Left cardiac atrium (tissue), 4 donors: ENCODE measurements at places on chromosomes 3 and 15. TPM values are rescaled to one million over a fixed set of nuclear protein-coding genes. Genes with fewer than 3 reads are reported as not detected.

- DNase-seq: no peak
Measured at GRCh38 chr3:123818921-123819429, 65.2 kb downstream of the MYLK start.

DNA sequence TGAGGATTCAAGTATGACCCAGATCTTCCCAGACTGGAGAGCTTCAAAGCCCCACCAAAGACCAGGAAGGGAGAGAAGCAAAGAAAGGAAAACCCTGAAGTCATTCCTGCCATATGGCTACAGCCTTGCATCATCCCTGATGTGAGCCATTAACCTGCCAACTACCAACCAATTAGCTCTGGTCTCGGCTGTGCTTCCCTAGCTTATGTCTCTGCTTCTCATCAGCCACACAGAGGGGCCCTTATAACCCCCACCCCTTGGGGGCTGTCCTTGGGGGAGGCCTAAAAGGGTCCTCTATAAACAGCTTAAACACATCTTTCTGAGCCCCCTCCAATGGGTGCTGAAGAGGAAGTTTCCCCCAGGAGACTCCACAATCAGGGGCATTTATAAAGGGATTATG, 52.8 kb downstream of the NOX5 start:
- no peak for DNase-seq

- DNase-seq: no peak
Measured at GRCh38 chr15:36603987-36604386, 24.6 kb downstream of the CDIN1 start.

DNA sequence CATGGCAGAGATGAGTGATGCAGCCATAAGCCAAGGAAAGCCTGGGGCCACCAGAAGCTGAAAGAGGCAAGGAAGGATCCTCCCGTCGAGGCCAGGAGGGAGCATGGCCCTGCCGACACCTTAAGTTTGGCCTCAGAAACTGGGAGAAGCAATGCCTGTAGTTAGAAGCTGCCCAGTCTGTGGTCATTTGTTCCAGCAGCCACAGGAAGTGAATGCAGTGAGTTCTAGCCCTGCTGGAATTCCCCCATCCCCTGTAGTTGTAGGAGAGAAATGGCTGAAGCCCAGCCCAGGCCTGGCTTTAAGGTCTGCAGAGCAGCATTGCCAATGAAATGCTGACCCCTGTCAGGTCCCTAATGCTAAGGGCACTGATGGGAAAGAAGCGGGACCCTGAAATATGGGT, 12.2 kb upstream of the CHSY1 start:
- DNase-seq: no peak

GRCh38 chr3:161083131-161083530, 22.0 kb downstream of the B3GALNT1 start:
- no peak for DNase-seq

- DNase-seq: peak; percentile 56
Measured at GRCh38 chr15:38414357-38414756, 39.6 kb upstream of the FAM98B start.

GRCh38 chr3:88149101-88149508, 654 bp upstream of the C3orf38 start:
- DNase-seq: no peak

- DNase-seq: no peak
Measured at GRCh38 chr15:75693501-75694240, 19.0 kb downstream of the CSPG4 start.

GRCh38 chr3:172332256-172333041, 115.8 kb downstream of the GHSR start:
- peak; percentile 55 for DNase-seq

GRCh38 chr15:81485806-81486205, 111.8 kb upstream of the TMC3 start:
- no peak for DNase-seq

- no peak for DNase-seq
Measured at GRCh38 chr3:71859123-71859519, 74.2 kb upstream of the PROK2 start.

GRCh38 chr3:107630779-107631178, 108.0 kb downstream of the BBX start:
- DNase-seq: no peak

DNA sequence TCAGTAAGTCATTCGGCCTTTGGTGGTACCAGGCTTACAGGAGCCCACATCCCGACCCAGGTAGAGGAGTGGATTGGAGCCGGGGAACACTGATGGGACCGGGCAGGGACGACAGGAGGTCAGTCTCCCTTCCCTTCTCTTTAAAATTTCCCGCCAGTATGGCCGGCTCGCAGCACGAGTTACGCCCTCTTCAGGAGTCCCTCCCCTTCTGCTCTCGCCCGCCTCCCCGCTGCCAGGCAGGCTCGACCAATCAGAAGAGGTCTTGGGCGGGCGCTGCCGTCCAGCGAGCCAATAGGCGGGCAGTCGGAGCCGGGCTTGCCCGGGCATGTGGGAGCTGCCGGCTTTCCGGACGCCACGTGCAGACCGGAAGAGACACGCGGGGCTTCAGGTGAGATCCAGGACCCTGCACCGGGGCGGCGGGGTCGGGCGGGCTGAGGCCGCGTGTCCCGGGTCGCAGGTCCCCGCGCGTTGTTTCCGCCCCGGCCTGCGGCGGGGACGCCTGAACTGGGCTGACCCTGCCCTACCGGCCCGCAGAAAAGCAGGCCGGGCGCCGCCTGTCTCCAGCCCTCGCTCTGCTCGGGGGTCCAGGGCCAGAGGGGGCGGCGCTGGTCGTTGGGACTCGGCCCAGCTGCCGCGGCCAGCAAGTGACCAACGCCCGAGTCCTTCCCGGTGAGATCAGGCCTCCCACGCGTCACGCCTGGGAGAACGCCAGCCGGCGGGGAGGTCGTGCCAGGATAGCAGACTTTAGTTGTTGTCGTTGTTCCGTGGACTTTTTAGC, at the start of gene AEN:
TSS of gene AEN (plus strand) at position 346 of the 778 bp plus-strand sequence. CDS start 4,870 bp downstream, outside the sequence.
- peak; percentile 97 for DNase-seq

DNA sequence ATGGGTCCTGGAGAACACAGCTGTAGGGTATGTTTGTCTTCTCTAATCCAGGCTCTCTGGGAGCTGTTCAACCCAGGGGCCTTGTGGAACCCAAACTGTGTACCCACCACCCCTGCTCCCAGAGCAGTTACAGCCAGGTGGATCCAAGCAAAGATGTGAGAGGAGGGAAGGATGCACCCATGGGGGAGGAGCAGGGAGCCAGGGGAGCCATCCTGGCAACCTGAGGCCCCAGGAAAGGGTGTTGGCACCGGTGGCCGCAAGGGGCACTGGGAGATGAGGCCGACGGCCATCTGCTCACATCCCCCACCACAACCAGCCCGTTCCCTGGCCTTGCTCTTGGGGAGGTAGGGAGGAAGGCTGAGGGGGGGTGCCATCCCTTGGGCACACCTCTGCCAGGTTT, 43.2 kb downstream of the CMTM6 start:
- no peak for DNase-seq

DNA sequence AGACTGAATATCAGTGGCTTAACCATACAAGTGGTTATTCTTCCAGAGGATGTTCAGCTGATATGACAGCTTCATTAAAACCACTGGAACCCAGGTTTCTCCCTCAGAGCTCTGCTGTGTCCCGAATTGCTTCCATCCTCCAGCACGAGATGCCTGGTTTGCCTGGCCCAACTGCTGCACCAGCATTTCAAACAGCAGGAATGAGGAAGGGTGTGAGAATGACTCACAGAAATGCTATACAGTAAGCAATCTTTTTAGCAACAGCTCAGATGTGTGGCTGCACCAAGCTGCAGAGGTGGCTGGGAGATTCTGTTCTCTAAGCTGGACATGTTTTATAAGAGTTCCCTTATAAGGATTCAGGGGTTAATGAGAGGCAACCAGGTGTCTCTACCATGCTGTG, 271.0 kb downstream of the GABRG3 start:
- no peak for DNase-seq

DNA sequence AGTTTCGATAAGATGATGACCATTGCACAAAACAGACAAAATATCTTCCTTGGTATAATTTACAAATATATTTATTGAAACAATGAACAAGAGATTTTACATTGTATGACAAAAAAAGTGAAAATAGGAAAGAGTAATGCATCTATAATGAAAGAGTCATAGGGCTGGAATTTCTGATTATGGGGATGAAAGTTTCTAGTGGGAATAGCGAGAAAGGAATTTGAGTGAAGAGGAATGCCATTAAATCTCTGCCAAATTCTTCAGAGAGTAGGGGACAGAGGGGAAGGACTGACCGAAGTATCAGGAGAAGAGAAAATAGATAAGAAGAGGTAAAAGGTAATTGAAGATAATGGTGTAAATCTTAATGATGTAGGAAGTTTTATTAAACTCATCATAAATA, 125.4 kb downstream of the VGLL3 start:
- no peak for DNase-seq

Gene CCRL2
- total RNA-seq: 2.1 TPM

Gene TM4SF18
- 12.5 TPM for total RNA-seq

Gene LINS1
- total RNA-seq: 9.4 TPM

Gene ZNF502
- total RNA-seq: 4.4 TPM
